ENCODE measurements at places on chromosomes 2 and 18.

- DNase-seq, result peak; percentile 40
Observed at GRCh38 chr2:151363709-151364108, 6.3 kb downstream of the TNFAIP6 start.

DNA sequence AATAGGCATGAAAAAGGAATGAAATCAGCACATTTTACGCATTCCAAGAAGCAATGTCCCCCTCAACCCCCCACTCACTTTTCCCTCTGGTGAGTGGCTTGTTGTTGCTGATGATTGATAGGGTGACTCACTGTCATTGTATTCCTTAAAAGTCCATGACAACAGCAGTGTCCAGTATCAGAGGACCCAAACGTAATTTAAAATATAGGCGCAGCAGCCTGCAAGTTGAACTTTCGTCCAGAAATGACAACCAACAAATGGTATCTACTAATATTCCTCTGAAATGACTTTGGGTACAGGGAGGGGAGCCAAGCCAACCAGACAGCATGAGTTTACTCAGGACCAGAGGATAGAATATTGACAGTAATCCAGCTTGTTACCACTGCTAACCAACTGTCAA is 182.9 kb upstream of the SIX3 start:
- no peak for DNase-seq

- no peak for DNase-seq
Observed at GRCh38 chr2:98419544-98419943, 25.1 kb upstream of the INPP4A start.

DNA sequence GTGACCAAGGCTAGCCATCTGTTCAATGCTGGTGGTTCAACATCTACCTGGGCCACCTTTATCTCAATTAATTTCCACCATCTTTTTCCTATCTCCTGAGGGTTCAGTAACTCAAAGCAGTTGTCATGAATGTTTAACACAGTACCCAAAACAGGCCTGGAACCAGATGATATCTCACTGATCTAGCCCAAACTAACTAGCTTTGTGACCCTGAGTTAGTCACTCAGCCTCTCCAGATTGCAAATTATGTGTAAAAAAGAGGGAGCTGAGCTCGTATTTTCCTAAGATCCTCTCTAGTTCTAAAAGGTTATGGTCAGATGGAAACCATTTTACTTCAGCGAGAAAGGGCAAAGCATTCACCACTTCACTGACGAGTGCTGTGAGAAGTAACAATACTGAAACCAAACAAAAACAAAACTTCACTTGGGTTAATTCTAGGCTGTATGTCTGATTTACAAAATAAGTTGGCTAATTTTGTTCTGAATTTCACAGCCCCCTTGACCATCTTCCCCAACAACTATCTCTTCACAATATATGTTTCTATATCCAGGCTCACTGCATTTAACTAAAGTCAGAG is 14.8 kb downstream of the SPRED2 start:
- DNase-seq, result no peak

DNA sequence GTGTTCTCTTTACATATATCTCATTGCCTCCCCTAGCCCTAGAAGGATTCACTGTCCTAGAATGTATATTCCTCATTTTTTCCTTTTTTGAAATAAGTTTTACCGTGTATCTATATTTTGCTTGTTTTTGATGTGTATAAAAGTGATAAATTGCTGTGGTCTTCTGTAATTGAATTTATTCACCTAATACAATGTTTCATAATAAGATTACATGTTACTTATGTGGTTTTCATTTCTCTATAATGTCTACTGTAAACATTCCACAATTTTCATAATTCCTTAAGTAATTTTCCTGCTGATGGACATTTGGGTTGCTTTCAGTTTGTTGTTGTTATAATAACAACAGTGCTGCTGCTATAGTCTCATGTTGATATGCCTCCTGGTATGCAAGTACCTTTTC is 118.2 kb downstream of the PHLPP1 start:
- DNase-seq, result no peak

- no peak for DNase-seq
Observed at GRCh38 chr2:217270485-217271121, 410.7 kb upstream of the TNP1 start.

Measured in endothelial cell of umbilical vein (primary cell).